ENCODE measurements at places on chromosomes 6 and 20. TPM values are rescaled to one million over a fixed set of nuclear protein-coding genes. Genes with fewer than 3 reads are reported as not detected.

GRCh38 chr6:167345348-167345747 is 20.5 kb downstream of the TTLL2 start:
- no peak for DNase-seq

- DNase-seq: no peak
Observed at GRCh38 chr6:20604159-20604558, 69.9 kb downstream of the CDKAL1 start.

- DNase-seq: peak; percentile 9
Observed at GRCh38 chr6:15819226-15819625, 156.4 kb upstream of the DTNBP1 start.

DNA sequence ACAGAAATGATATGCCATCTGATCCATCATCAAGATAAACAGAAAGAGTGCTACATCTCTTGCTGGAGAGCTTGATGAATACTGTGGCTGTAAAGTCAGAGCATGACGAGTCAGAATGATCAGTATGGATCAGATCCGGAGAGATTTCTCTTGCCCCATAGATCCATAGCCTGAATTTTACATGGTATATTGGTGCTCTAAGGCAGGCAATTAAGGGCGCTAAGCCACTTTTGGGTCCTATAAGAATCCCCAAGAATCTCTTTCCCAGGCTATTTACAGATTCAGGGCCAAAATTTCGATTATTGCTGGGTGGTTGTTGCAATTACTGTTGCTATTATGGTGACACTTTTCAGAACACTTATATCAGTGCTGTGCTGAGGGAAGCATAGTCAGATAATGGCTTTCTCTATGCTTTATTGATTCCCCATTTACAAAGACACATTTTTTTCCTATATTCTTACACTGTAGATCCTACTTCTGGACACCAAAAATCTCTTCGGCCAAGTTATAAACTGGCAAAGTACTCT is 94.4 kb downstream of the ADGRB3 start:
- DNase-seq: no peak

DNA sequence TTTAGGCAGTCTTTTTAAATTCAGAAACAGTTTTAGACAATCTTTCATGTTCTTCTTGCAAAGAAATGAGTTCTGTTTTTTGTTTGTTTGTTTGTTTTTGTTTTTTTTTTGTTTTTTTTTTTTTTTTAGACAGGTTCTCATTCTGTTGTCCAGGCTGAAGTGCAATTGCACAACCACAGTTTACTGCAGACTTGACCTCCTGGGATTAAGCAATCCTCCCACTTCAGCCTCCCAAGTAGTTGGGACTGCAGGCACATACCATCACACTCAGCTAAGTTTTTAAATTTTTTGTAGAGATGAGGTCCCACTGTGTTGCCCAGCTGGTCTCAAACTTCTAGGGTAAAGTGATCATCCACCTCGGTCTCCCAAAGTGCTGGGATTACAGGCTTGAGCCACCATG is 96.2 kb downstream of the OTOR start:
- no peak for DNase-seq

DNA sequence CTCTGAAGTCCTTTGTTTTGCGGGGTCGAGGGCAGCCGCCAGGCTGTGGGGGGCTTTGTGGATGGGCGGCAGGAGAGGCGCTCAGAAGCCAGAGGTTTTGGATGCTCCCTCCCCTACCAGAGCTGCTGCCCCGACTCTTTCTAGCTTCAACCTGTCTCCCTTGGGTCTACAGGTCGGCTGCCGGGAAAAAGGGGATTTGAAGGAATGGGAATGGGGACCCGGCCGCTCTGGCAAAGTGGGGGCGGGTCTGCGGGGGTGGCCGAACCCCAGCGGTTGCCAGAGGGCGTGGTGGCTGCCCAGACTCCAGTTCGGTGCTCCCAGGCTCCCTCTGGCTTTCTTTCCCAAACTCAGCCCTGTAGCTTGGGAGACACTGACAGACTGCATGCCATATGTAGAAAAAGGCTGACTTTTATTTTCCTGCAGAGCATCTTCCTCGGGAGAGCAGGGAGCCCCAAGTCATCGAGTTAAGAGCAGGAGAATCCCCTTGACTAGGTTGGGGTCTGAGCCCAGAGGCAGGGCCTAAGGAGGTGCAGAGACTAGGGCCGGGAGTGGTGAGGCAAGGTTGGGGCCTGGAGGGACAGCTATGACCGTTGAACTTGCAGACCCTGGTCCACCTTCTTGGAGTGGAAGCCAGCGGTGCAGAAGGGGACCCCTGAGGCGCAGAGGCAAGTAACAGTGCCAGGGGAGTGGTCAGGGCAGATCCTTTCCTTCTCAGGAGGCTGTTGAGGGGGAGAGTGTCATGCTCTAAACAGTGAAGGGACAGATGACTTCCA is 1.4 kb upstream of the PPP1R18 start:
- DNase-seq: peak; percentile 66

Gene CAP2
- total RNA-seq: 20.7 TPM

Gene PLCB4
- total RNA-seq: 22.9 TPM

Gene KCNQ5
- 1.8 TPM for total RNA-seq

- no peak for DNase-seq
Observed at GRCh38 chr6:7631466-7631865, 41.5 kb downstream of the SNRNP48 start.

GRCh38 chr6:136171231-136171630 is 78.9 kb downstream of the MTFR2 start:
- no peak for DNase-seq

DNA sequence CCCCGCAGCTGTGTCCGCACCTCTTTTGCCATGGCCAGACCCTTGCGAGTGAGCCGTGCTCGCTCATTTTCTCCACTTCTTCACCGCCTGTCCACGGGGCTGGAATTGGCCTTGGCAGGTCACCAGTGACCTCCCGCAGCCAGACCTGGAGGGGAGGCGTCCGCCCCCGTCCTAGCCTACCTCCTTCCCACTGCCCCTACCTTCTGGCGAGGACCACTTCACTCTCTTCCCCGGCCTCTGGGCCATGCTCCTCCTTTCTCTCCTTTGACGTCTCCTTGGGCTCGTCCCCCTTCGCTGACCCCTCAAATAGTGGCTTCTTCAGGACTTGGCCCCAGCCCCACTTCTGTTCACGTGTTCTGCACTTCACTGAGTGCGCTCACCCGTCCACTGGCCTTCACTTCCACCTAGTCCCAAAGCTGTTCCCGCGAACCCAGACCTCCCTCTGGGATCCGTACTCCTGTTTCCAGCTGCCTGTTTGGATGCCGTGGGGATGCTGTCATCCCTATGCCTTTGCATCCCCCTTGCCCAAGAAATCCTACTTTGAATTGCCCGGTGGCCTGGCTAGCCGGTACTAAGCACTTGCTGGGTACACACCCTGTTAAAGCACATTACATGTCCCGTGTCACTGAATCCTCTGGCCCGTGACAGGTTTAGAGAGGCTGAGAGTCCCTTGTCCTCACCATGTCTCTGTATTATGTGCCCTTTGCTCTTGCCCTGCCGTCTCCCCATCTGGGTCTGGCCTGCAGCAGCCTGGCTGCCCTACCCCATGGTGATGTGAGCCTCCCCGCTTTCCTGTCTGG is 33.0 kb downstream of the SPATA2 start:
- DNase-seq: no peak

DNA sequence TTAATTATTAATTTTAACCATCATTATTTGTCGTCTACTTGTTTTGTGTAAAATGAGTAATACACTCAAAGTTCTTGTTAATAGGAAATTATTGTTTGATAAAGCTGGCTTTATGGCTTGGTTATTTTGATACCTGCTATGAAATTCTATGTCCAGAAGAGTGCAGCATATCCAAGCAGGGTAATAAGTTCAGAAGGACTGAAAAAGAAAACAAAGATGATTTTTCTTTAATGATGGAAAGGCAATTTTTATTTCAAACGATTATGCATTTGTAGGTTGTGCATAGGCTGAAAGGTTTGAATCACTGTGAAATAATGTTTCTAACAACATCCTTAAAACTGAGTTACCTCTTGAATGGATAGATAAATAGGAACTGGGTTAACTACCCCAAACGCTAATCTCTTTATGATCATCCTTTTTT is 1.4 kb upstream of the MAN1A1 start:
- no peak for DNase-seq

Gene PRL
- not detected for total RNA-seq

Gene HLA-DRB5
- total RNA-seq: 1.8 TPM

- DNase-seq: no peak
Observed at GRCh38 chr6:33815854-33816253, 12.1 kb upstream of the MLN start.

GRCh38 chr20:54355631-54356280 is 119.6 kb upstream of the DOK5 start:
- DNase-seq: no peak

Gene SIRPG
- 0.99 TPM for total RNA-seq

Data from ureter (tissue), 1 donor.